ENCODE measurements at places on chromosomes 5 and 9.

DNA sequence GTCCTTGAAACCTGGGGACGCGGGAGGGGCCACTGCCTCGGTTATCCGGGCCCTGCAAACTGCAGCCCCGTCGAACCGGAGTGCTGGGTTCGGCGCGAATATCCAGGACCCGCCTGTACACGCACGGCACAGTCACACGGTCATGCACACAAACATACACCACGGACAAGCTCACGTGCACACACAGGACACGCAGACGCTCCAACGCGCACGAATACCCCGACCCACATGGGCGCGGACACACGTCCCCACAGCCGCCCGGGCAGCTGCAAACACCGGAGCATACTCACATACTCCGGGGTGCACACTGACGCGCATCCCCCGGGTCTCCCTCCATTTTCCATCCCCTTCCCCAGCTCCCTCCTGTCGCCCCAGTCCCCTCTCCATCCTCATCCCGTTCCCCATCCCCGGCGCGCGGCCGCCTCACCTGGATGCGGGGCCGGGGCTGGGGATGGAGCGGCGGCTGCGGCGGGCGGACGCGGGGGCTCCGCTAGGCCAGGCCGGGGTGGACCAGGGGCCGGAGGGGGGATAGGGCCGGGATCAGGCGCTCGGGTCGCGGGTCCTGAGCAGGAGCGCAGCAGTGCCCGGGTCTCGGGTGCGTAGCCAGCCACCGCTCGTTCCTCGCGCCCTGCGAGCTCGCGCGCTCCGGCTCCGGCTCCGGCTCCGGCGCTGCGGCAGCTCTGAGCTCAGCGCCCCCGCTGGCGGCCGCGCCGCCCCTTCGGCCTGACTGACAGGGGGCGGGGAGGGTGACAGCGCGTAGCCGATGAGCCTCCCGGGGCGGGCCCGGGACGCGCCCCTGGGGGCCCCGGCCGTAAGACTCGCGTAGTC is at the start of the genes EIF4E1B and SNCB:
TSS of gene EIF4E1B (plus strand) at position 823 of the 828 bp plus-strand sequence. CDS start 12,113 bp downstream, outside the sequence.
TSS of gene SNCB (minus strand) at position 682 of the 828 bp plus-strand sequence. CDS start 880 bp downstream, outside the sequence.
- peak; percentile 28 for DNase-seq

DNA sequence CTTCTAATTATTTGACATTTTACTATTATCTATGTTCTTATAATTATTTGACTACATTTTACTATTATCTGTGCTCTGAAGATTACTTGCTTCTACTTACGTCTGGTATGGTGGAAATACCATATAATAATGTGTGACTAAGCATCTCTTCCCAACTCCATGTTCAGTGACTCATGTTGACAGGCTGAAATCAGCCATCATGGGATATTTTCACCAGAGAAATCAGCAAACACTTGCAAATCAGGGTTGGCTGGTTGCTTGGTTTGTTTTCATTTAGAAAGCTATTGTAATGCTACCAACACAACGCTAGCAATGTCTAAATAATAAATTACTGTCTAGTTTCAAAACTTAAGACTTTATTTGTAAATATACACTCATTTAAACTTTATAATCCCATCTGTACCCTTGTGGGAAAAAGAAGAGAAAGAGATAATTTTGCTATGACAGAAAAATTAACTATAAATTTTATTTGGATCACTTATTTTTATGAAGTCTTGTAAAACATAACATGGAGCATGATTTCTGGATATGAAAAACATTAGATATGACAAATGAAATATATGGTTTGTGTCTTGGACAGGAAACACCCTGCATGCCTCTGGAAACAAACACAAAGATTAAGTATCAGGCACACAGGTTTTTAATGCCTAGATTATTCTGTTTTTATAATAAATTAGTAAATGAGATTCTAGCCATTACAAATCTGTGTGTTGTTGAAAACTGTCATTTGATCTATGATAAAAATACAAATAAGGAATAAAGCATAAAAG is 337.6 kb downstream of the BNC2 start:
- DNase-seq = no peak

DNA sequence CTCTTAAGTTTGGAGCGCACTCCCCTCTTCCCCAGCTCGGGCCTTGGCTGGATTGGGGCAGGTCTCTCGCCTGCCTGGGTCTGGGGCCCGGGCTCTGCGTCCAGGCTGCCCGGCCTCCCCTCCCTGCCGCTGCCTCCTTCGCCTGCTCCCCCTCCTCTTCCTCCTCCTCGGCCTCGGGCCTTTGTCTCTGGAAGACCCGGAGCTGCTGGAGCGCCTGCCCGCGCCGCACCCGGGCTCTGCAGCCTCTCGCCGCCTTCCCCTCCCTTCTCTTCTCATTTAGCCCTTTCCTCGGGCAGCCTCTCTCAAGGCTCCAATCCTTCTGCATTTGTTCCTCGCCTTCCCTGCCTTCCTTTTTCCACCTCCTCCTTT is 218.5 kb downstream of the C9orf50 start:
- no peak for DNase-seq

DNA sequence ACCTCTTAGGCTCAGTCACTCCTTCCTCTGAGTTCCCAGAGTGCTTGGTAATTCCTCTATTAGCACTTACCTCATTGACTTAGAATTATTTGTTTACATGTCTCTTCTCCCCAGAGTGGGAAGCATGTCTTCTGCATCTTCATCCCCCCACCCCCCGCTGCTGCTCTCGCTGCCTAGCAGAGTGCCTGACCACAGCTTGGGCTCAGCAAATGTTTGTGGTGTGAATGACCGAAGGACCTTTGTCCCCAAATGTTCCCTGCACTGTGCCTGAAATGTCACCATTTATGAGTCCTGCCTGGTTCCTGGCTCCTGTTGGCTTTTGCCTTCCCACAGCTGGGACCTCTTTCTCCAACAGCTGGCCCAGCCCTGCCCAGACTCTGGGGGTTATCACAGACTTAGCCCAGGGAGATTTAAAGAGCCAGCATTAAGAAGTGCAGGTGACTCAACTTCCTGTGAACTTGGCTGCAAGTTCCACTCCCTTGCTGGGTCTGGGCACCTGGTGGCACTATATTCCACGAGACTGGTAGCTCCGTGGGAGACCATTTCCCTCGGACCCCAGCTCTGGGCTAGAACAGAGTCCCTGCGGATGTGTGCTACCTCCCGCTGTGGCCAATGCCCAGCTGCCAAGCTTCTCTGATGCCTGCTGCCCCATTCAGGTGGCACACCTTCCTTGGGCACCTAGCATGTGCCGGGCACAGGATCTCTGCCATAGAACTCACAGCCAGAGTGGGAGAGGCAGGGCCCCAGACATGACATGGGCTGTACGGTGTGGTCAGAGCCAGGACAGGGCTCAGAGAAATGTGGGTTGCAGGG is 1.8 kb upstream of the HMCN2 start:
- no peak for DNase-seq

- DNase-seq = no peak
Observed at GRCh38 chr9:80449513-80449912, 877.7 kb downstream of the TLE4 start.

DNA sequence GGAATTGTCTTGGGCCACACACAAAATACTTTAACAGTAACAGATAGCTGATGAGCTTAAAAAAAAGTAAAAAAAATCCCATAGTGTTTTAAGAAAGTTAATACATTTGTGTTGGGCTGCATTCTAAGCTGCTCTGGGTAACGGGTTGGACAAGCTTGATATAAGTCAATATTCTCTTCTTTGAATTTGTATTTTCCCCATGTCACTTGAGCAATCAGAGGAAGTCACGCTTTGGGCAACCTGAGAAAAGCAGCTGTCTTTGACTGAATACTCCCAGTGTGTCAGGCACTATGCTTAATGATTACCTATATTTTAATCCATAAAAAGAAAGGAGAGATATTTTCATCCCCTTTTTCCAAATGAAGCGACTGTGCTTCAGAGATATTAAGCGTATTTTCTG is 84.9 kb downstream of the ATP10B start:
- no peak for DNase-seq

DNA sequence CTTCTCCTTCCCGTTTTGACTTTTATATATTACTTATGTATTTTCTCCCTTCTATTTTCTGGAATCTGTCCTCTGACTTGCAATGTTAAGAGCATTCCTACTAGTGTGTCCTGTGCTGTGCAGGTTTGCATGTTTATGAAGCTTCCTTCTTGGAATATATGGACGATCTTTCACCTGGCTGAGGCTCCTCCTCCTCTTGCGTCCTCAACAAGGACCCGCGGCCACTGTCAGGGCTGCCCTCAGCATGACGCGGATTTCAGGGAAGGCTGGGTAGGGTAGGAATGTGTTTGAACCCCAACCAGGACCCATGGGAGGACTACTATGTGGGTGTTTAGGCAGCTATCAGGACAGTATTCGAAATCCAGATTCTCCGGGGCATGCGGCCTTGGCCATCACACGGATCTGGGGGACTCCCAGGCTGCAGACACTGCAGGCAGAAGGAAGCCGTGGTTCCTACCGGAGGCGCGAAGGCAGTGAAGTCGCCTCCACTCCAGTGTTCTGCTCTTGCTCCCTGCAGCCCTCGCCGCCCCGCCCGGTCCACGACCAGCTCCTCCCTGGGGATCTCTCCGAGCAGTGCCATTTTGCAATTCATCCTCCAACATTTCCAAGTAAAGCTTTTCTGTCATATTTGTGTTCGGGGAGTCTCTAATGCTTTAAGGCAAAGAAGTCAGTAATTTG is 37.0 kb upstream of the OSMR start:
- DNase-seq = no peak

DNA sequence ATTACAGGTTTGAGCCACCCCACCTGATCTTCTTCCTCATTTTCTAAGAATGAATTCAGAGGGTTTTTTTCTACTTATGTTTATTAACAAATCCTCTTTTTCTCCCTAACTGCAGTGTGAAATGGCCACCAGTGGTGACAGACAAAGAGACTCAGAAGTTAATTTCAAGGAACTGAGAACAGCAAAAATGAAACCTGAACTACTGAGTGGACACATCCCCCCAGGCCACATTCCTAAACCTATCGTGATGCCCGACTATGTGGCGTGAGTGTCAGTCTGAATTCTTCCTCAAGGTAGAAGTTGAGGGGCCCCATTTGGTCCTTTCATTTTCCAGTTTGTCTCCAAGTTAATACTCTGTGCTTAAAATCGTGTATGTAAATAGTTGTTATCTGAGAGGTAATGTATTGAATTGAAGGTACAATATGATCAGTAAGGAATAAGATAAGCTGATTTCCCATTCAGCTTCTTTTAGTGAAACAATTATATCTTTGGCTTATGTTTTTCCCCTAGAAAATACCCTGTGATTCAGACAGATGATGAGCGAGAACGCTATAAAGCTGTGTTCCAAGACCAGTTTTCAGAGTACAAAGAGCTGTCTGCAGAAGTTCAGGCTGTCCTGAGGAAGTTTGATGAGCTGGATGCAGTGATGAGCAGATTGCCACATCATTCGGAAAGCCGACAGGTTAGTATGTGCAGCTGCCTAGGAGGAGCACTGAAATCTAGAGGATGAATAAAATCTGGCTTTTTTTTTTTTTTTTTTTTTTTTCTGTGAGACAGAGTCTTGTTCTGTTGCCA is 17.7 kb downstream of the MARVELD2 start:
- DNase-seq = no peak

GRCh38 chr5:154293219-154293618 is 102.7 kb downstream of the GALNT10 start:
- no peak for DNase-seq

DNA sequence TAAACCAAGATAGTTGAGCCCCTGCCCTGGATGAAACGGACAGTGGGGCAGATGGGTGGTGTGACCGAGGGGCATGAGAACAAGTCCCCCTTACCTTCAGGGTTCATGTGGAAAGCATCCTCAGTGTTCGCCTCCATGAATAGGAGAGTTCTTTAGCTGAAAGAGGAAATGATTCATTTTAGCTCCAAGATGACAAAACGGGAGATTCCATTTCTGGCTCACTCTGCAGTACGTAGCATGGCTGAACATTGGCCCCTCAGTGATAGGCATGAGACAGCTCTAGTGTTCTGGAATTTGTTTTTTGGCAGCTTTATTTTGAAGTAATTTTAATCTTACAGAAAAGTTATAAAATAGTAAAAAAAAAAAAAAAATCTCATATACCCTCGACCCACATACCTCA is 70.2 kb upstream of the AGXT2 start:
- DNase-seq = no peak

DNA sequence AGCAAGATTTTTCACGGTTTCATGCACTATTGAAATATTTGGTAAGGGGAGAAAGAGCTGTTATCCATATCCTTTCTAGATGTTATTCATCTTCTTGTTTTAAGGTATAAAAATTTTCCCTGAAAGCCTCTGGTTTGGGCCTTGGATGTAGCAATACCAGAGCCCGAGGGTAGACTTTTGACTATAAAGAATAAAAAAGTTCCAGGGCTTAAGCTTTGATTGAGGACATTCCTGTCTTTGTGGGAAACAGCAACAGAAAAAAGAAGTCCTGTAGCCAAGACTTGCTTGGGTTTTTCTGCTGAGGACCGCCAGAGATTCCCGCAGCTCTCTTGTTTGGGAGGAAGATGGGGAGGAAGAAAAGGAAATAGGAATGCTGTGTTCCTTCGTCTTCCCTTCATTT is 440.0 kb upstream of the WWC1 start:
- no peak for DNase-seq

DNA sequence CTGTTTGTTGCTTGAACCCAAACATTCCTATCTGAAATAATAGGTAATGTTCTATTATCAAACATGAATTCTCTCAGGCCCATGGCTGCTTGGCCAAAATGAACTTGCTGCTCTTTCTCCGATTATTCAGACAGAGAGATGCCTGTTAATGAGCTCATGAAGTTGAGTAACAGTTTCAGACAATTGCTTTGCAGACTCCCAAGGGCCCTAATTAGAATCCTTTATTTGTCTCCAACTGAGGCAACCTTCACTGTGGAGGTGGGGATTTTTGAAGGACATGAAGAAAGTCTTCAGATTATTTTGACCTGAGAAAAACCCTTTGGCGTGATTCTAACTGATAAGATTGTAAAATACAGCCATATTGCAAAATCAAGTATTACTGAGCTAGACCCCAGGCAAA is 466.7 kb downstream of the NFIB start:
- DNase-seq = no peak

DNA sequence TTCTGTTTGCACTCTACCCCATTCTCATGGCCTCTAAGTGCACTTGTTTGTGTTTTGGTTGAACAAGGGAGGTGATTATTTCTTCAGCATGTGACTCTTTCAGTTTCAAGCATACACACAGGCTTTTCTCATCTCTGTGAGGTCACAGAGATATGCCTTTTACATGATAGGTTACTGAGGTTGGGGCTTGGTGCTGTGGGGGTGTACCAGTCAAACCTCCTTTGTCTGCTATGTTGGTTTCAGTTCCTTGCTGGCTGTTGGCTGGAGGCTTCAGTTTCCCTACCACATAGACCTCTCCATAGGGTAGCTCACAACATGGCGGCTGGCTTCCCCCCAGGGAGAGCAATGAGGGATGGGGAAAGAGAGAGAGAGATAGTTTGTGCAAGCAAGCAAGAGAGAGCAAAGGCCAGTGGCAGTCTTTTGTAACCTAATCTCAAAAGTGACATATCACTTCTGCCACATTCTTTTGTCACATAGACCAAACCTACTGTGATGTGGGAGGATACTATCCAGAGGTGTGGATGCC is 96.7 kb upstream of the SEMA6A start:
- no peak for DNase-seq

DNA sequence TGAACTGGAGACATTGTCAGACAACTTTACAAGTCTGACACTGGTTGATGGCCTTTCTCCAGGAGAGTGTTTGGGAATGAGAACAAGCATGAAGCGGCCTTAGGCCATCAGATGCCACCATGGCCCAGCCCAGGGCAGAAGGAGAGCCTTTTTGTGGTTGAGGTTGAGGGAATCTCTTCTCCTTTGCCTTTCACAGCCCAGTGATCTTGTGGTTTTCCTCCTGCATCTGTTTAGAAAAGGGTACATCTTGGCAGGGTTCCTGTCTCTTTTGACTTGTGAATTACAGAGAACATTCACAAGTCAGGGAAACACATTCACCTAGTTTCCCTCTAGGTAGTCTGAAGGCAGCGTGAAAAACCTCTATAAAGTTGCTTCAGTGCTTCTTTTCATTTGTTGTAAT is 27.5 kb downstream of the DMRT2 start:
- no peak for DNase-seq

Measured in activated CD4-positive, alpha-beta T cell treated with anti-CD3 and anti-CD28 coated beads for 4 hours (primary cell).